ENCODE measurements at places on chromosomes 12 and 14. TPM values are rescaled to one million over a fixed set of nuclear protein-coding genes. Genes with fewer than 3 reads are reported as not detected.

Gene RDH12
- 1.1 TPM for total RNA-seq

Gene CLEC9A
- not detected for total RNA-seq

Gene ADGRD1
- 1.3 TPM for total RNA-seq

Gene TAS2R46
- total RNA-seq: 0.48 TPM

Gene NCKAP5L
- total RNA-seq: 30.2 TPM

Gene KRT77
- not detected for total RNA-seq

All from H1 (cell line).